SJSA1 (cell line): ENCODE measurements at places on chromosomes 12 and 14.

DNA sequence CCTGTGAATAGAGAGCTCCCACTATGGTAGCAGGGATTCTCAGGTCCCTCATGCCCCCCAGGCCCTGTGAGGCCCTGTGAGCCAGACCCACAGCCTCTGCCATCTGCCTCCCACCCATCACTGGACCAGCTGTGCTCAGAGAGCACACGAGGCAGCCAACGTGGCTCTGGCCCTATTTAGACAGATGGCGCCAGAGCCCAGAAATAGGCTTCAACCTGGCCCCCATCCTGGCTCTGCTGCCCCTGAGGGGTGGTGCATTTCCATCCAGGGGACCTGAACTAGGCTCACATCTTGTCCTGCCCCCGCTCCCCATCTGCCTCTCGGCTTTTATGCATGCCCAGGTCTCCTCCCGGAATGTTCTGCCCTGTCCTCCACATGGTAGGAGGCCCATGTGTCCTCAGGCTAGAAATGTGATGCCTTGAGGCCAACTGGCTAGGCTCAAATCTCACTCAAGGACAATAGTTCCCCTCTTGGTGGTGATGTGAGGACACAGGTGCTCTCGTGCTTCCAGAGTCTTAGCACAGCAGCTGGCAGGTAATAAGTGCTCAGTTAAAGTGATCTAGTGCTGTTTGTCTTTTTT lies 18.9 kb downstream of the TMEM63C start:
- DNase-seq, result no peak

DNA sequence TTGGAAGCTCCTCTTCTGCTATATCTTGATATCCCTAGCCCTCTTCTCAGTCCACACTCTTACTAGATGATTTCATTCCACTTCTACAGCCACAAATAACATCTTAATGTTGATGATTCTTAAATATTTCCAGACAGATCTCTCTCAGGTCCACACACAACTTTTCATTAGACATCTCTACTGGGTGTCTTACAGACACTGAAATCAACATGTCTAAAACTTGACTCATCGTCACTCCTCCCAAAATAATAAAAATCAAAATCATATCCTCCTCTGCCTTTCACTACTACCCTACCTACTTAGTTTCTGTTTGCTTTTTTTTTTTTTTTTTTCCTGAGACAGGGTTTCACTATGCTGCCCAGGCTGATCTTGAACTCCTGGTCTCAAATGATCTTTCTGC lies 11.9 kb downstream of the PRDM4 start:
- no peak for DNase-seq

- no peak for DNase-seq
These were observed 31.7 kb downstream of the KDM2B start for GRCh38 chr12:121549075-121549474.

DNA sequence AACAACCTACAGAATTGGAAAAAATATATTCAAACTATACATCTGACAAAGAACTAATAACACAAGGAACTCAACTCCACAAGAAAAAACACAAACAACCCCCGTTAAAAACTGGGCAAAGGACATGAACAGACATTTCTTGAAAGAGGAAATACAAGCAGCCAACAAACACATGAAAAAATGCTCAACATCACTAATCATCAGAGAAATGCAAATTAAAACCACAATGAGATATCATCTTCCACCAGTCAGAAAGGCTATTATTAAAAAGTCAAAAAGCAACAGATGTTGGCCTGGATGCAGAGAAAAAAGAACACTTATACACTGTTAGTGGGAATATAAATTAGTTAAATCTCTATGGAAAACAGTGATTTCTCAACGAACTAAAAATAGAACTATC lies 82.6 kb upstream of the CCDC91 start:
- DNase-seq, result no peak

DNA sequence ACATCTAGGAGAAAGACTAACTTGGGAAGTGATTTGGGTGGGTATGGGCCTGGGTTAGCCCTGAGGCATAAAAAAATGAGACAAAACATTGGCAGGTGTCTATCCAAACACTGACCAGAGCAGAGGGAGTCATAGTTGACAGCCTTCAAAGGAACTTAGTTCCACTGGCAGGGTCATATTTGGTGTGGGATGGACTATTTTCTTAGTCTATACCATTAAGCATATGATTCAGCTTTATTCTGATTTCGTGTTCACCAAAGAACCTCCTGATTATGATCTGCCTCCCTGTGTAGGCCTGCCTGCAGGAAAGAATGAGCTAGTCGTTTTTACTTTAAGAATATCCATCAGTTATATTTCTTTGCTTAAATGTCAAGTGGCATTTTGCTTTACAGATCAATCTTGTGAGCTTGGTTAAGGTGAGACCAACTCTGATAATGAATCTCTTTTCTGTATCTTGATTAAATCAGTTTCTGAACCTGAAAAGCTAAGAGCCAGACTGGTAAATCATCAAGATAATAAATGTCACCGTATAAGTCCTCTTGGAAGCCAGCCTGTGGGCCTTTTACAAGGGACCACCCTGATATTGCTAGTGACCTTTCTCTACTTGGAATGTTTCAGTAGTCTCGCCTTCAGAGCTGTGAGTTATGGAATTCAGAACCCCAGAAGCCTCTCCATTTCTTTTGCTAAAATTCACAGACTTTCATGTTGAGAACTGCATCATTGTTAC lies 182.9 kb downstream of the MON2 start:
- peak; percentile 7 for DNase-seq

DNA sequence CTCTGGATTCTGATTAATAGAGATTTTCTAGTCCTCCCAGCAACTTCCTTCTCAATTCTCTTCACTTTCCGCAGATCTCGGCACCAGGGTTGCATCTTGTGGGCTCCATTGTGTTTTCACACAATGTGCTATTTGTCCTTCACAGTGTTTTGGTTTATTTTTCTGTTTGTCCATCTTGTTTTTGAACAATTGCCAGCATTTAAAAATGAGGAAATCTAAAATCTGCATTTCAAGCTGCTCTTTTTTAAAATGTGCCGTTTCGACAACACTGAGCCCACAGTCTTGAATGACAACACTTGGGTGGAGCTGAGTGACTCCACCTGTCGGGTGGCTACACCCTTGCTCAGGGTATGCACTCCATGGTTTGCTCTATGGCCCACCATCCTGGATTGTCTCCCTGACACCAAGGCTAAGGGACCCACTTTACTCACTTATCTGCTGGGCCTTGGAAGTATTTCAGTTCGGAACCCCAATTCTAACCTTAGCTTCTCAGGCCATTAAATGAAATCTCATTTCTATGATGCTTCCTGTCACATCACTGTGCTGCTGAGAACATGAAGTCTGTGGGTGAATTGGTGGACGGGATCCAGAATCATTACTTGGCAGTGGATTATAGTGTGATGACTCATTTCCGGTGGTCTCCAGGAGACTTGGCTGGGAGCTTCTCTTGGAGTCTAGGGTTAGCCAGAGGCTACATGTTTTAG lies 3.4 kb upstream of the MYRFL start:
- peak; percentile 5 for DNase-seq

DNA sequence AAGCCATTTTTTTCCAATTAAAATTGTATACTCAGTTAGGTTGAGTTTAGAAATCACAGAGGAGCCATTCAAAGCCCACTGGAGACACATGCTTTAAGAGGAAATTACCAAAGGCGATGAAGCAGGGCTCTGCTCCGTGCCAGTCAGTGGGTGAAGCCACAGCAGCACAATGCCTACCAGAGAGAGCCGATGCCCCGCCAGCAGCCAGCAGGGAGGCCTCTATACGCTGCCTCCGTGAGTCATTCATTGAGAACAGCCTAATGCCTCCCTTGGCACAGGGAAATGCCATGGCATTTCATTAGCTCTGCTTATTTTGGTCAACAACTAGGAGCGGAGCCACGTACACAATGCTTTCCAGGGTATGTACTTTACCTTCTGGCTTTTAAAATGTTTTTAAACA lies 197.8 kb upstream of the FRMD6 start:
- DNase-seq, result no peak

- DNase-seq, result no peak
These were observed 3.9 kb upstream of the PPP1R1A start for GRCh38 chr12:54592316-54592715.

DNA sequence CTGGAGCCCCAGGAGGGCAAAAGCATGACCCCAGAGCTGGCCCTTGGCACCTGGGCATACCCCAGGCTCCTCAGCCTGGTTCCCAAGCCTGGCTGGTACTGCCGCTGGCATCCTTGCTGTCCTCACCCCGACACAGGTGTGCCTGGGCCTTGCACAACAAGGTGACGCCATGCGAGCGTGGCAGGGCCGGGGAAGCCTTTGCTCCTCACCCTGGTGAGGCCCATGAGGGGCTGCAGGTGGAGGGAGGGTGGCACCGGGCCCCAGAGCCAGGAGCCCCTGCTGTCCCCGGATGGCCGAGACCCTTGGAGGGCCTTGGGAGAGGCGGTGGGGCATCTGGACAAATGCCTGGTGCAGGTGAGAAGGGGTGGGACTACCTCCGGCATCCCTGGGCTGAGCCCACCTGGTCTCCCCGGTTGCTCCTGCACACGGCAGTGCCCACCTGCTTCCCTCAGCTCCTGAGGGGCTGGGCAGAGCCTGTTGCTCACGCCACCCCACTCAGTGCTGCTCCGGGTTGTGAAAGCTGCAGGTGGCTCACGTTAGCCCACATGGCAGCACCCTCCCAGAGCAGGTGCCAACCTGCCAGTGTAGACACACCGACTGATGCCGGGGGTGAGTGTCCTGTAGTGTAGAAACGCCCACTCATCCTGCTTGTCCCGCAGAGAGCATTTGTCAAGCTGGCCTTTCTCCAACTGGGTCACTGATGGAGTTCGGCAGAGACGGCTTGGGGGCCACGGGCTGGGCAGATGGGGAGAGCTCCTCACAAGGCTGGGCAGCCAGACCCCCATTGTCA lies 24.6 kb upstream of the KIF26A start:
- no peak for DNase-seq

DNA sequence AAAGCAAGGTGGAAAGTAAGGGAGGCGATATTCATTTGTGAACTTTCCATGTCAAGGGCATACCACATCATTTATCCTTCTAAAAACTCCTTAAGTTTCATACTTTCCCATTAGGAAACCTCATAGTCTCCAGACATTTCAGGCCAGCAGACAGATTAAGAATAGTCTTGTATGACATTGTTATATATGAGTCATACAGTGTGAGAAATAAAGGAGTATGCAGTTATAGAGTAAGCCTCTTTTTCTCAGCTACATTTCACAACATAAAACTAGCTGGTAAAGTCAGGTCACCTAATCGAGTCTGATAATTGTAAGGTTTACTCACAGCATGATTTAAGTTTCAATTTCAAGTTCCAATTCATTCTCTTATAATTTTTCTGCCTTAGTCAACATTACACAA lies 164.3 kb downstream of the GRIP1 start:
- DNase-seq, result no peak

DNA sequence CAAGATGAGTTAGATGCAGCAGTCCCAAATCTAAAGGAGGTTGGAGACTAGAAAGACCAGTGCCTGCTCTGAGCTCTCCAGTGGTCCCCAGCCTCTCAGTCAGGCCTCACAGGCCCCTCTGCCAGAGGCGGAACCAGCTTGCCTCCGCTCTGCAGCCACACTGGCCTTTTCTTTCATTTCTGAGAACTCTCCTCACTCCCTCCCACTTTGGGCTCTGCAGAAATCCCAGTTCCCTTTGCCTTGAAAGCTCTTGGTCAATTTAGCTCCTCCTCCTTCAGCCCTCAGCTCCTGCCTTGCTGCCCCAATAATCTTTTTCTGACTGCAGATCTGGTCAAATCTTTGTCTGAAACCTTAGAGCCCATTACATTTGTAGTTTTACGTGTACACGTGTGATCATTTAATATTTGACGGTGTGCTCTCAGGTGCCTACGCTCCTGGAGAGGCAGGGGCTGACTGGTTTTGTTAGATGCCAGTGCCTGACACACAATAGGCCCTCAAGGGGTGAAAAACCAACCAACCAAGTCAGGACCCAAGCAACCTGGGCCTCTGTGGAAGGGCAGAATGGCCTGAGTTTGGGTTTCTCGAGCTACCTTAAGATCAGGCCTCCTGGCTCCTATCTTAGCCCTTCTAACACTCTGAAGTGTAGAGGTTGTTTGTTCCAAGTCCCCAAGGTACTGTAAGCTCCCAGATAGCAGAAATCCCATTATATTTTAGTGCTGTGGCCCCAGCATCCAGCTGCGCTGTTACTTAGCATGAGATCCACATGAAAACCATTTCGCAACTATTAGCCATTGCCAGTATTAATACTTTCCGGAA lies 1.1 kb upstream of the NUDT4 start:
- no peak for DNase-seq

GRCh38 chr12:132070298-132070697 lies 73.8 kb downstream of the DDX51 start:
- DNase-seq, result no peak
